ENCODE measurements at places on chromosomes 7 and 10. TPM values are rescaled to one million over a fixed set of nuclear protein-coding genes. Genes with fewer than 3 reads are reported as not detected.

DNA sequence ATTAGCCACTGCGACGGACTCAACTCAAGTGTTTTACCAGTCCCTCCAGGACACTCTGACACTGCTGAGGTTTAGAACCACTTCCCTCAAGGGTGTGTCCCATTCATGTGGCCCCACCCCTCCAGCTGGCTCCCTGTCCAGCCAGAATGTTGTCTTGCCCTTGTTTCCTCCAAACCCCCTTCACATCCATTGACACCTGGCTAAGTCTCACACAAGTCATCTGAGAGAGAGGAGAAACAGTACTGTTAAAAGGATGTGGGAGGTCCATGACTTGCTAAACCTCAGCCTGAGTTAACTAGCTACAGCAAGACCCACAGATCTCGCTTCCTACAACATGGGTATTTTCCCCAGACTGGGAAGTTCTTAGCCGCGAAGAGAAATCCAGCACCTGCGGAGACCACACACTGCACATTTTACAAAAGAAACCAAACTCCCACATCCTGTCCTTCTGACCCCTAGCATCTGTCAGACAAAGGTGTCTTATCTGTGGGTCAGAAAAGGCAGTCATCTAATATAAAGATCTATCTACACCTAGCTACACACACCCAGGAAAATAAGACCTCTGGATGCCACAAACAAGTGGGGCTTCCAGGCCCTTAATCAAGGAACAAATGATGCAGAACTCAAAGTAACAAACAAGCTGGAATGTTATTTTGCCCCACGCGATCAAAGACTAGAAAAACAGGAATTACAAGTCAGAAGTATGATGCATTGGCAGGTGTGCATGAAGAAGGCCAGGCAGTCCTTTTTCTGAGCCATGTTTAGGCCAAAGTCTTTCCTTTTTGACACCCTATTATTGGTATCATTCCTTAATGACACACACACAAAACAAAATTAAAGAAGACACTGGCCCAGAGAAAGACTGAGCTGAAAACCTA, 13.9 kb downstream of the OSBPL3 start:
- DNase-seq, result no peak

The BEND7 gene
- 2.7 TPM for total RNA-seq

DNA sequence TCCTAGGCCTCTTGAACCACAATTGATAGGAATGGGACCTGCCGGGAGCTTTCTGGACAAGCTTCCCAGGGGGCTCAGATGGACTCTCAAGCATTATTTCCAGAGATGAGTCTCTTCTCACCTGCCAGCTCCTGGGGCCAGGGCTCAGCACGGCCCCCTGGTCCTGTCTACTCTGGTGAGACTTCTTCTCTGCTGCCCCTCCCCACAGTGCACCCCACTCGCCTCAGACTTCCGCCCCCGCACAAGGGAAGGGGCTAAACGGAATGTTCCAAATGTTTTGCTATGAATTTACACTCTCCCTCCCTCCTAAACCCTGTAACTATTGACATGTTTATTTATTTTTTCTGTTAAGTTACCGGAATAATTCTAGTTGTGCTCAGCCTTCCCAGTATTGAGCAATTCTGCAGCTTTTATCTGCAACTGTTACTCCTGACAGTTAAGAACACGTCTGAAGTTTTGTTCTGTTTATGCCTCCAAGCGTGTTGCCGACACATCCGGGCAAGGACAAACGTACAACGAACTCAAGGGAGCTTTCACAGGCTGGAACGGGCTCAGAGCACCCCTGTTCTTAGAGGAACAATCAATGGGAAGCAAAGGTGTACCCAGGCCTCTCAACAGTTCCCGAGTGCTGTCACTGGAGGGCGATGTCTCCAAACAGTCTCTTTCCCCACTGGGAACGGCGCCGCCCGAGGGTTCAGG, 55.2 kb downstream of the FHIP2A start:
- DNase-seq, result peak; percentile 79

The MRM2 gene
- 25.8 TPM for total RNA-seq

DNA sequence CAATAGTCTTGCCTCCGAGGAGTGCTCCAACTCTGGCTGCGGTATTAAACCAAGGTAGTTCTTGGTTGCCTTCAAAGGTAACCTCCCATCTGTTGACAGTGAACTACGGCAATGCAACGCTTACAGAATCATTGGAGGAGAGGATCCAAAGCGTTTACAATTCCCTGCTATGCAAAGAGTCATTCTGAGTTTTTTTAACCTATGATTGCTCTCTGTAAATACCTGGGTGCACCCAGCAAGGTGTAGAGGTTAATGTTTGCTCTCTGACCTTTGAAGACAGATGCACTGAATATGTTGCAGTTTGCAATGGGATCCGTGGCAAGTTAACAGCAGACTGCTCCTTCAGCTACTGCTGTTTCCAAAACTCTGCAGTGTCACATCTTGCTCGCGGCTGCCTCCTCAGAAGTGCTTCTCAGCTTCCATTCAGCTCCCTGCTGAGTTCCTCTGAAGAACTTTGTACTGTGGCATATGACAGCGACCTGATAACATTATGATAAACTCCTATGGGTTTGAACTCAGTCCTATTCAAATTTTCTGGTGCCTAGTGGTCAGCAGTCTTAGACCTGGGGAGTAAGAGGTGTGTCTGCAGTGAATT, 29.0 kb downstream of the KIAA1217 start:
- no peak for DNase-seq

The TUBAL3 gene
- total RNA-seq, result 0.11 TPM

The ASAH2 gene
- 4.4 TPM for total RNA-seq

The TACC2 gene
- 11.8 TPM for total RNA-seq

GRCh38 chr10:124619802-124620490, 124.2 kb downstream of the FAM53B start:
- no peak for DNase-seq

DNA sequence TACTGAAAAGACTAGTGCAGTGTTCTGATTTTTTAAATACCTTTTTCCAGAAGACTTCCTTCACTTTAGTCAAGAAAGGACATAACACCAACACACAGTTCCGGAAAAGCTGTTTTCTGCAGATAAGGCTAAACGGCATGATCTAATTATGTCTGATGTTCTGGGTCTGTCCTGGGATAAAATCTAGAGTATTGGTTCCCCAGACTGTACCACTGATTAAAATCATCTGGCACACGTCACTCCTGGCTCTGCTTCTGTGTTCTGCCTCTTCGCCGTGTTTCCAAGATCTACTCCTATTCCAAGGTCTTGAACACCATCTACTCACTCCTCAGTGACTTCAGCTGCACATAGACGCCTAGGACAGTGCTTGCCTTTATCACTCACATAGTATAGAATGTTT, 100.8 kb upstream of the SFMBT2 start:
- DNase-seq, result no peak

The ADAMTS14 gene
- total RNA-seq, result 2.4 TPM

GRCh38 chr10:3782451-3783315, 2.3 kb downstream of the KLF6 start:
- no peak for DNase-seq

The TBXAS1 gene
- total RNA-seq, result 0.76 TPM

- no peak for DNase-seq
These were observed 190.0 kb upstream of the POT1 start for GRCh38 chr7:125119559-125120115.

DNA sequence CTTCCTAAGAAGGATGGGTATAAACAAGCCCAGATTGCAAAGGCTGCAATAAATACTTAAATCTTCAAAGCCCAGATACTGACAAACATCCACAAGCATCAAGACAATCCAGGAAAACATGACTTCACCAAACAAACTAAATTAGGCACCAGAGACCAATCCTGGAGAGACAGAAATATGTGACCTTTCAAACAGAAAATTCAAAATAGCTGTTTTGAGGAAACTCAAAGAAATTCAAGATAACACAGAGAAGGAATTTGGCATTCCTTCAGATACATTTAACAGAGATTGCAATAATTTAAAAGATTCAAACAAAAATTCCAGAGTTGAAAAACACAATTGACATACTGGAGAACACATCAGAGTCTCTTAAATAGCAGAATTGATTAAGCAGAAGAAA, 23.0 kb downstream of the GSDME start:
- no peak for DNase-seq

The ZNF248 gene
- total RNA-seq, result not detected

DNA sequence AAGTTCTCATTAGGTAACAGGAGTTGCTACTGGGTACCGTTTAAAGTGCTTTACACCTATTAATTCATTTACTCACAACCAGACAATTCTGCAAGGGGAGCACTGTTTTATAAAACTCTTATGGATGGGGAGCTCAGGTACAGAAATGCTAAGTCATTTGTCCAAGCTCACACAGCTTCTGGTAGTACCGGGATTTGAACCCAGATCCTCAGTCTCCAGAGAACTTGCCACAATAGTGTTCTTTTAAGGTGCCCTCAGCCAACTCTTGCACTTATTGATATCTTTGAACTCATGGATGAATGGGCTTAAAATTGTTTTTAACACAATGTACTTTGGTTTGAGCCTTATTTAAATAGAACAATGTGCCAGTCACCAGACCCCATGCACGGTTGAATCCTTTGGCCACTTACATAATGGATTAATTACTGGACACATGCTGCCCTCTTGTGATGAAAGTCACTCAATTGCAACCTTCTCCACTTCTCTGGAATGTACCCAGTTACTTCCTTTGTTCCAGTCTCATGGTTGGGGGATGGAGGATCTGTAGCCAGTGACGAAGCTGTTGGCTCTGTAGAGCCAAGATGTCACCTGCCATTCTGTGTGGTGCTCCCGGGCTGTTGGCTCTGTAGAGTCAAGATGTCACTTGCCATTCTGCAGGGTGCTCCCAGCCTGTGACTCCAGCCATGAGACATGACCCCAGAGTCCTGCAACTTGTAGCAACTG, 65.6 kb downstream of the NOD1 start:
- DNase-seq, result peak; percentile 74

- no peak for DNase-seq
These were observed 1064.9 kb downstream of the NXPH1 start for GRCh38 chr7:9498303-9498702.

The PLXNA4 gene
- 1.0 TPM for total RNA-seq

GRCh38 chr7:157158400-157158799, 19.7 kb downstream of the UBE3C start:
- no peak for DNase-seq

The TFR2 gene
- total RNA-seq, result 2.0 TPM

- DNase-seq, result no peak
These were observed 121.6 kb downstream of the MTPAP start for GRCh38 chr10:30227481-30227880.

DNA sequence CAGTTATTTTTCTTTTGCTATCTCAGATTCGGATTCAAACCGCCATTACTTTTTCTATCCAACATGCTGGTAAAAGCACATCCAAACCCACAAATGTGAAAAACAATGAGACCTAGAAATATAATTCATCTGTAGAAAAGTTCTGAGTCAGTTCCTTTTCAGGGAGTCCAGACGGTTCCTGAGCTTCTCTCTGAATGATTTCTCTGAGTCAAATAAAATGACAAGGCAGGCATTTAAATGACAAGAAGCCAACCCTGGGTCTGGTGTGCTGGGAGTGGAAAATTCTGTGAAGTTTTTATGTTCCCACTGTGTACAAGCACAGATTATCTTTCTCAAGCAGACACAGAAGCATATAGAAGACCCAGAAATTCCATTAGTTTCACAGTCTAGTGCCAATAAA, 96.3 kb upstream of the ANKRD1 start:
- DNase-seq, result no peak

DNA sequence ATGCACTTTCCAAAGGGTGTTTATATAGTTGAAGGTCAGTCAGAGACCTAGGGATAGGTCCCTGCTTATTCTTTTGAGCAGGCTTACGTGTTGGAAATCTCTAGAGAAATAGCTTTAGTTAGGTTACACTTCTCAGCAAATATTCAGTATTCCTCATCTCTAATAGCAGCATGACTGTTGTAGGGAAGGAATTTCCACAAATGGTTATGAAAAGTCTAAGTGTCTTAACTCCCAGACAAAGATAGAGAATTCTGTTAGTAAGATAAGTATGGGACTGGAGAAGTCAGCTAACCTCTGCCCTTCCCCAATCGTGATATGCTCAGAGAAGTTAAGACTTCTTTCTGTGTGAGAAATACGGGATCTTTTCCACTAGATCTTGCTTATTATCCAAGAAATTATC, 16.5 kb downstream of the SGPL1 start:
- no peak for DNase-seq

The HPSE2 gene
- total RNA-seq, result 0.30 TPM

The CCL24 gene
- not detected for total RNA-seq

DNA sequence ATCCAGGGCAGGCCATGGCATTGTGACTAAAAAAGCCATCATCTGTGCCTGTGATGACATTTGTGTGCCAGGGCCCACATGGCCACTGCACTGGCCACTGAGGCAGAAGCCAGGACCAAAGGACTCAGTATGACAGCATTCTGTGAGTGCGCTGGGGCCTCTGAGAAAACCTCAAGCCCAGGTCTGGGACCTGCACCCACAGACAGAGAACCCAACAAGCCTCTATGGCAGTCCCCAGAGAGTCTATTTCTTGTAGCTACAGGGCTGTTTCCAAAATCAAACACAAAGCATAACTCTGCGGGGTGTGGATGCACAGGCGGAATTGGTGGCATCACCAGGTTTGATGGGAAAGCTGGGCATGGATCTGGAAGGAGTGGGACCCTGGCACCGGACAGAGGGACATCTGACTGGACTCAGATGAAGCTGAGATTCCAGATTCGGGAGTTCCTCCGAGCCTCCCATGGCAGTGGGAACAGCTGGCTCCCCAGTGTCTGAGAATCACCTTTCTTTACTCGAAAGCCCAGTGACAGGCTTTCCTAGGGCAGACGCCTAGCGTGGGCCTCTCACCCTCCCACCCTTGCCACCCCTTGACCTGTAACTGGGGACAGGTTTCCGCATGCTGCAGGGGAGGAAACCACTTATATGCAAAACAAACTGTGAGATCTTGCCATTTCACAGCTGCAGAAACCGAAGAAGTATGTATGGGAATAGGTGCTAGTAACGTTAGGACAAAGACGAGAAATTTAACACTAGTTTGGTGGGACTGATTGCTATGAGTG, 70.6 kb upstream of the RHEB start:
- DNase-seq, result no peak

DNA sequence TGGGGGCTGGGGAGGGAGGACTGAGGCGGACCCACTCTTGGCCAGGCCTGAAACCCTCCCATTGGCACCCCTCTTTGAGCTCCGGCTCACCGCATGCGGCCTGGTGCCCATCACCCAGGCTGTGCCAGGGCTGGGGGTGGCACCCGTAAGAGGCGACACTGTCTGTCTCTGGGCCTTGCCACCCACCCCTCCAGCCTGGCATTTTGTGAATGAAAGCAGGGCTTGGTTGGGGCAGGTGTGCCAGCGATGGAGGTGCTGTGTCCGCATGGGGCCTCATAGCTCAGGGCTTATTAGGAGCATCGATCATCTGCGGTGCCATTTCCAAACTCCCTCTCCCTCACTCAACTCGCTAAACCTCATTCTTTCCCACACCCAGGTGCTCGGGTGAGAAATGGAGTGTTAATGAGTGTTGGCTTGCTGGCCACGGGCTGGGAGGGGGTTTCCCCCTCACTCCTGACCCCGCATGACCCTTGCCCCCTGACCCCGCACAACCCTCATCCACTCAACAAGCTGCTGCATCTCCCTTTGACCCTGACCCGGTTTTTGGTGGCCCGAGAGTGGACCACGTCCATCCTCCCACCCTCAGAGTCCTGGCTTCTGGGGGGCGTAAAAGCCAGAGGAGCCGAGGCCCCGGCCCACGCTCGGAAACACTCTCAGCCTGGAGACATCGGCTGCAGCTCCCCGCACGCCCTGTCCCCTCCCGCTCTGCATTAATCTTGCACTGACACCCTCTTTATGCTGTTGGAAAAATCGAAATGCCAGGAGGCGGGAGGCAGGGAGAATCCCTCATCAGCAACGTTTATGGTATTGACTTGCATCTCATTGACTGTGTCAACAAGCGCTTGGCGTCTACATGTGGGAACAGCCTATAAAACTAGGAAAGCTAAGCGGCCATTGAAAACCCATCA, 161.2 kb downstream of the DNAJB6 start:
- DNase-seq, result peak; percentile 44

Data from H7 (cell line).